ENCODE measurements at places on chromosomes 5 and 9. TPM values are rescaled to one million over a fixed set of nuclear protein-coding genes. Genes with fewer than 3 reads are reported as not detected.

TAL2 gene
- polyA plus RNA-seq: 0.32 TPM

BRD9 gene
- 54.8 TPM for polyA plus RNA-seq

CRHBP gene
- 0.78 TPM for polyA plus RNA-seq

PCDHB16 gene
- polyA plus RNA-seq: 0.27 TPM

ADRA1B gene
- 0.18 TPM for polyA plus RNA-seq

SLC45A2 gene
- 0.05 TPM for polyA plus RNA-seq

TMC1 gene
- 0.59 TPM for polyA plus RNA-seq

ATP10B gene
- 2.6 TPM for polyA plus RNA-seq

SLCO6A1 gene
- polyA plus RNA-seq: 0.37 TPM

- DNase-seq: no peak
- H3K36me3 ChIP-seq: no peaks in the 10 kb centered on the region
- H3K27me3 ChIP-seq: no peaks in the 10 kb centered on the region
- no peaks in the 10 kb centered on the region for H3K4me1 ChIP-seq
- H3K27ac ChIP-seq: no peak overlapping the region
Measured at GRCh38 chr5:78577071-78577807, 71.3 kb downstream of the LHFPL2 start.

GRCh38 chr9:111427186-111427585, 57.0 kb downstream of the ECPAS start:
- H3K4me3 ChIP-seq: no peak overlapping the region
- DNase-seq: no peak
- H3K27ac ChIP-seq: no peak overlapping the region
- H3K27me3 ChIP-seq: no peaks in the 10 kb centered on the region

GRCh38 chr5:181189363-181189961, 15.5 kb downstream of the TRIM7 start:
- H3K4me1 ChIP-seq: peaks cover 20% of the 10 kb centered on the region
- H3K27ac ChIP-seq: peak overlapping the region; percentile 76
- no peaks in the 10 kb centered on the region for H3K36me3 ChIP-seq
- peaks cover 4% of the 10 kb centered on the region for H3K27me3 ChIP-seq
- peak overlapping the region; percentile 97 for H3K4me3 ChIP-seq

- H3K4me3 ChIP-seq: no peak overlapping the region
- no peak overlapping the region for H3K27ac ChIP-seq
- H3K36me3 ChIP-seq: no peaks in the 10 kb centered on the region
Measured at GRCh38 chr5:2725980-2726765, 25.3 kb downstream of the IRX2 start.

DNA sequence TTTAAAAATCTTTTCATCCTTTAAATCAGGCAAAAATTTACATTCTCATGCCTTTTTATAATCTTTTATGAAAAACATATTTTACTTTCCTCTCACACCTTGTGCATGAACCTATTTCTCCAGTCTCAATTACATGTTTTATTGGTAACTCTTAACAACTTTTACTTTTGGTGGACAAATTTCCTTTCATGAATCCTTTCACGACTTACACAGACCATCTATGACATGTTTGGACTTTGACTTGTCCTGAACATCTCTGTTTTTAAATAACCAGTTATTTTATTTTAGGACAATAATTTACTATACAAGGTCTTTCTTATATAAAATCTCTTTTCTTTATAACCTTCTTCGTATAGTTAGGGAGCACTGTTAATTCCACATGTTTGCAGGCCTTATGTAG, 26.5 kb upstream of the MTMR12 start:
- H3K36me3 ChIP-seq: no peaks in the 10 kb centered on the region
- H3K27ac ChIP-seq: no peak overlapping the region
- H3K4me3 ChIP-seq: no peak overlapping the region
- no peaks in the 10 kb centered on the region for H3K27me3 ChIP-seq
- no peaks in the 10 kb centered on the region for H3K4me1 ChIP-seq

GRCh38 chr9:111178331-111179055, 140.2 kb upstream of the LPAR1 start:
- no peak overlapping the region for H3K4me3 ChIP-seq
- DNase-seq: no peak
- H3K27ac ChIP-seq: no peak overlapping the region

DNA sequence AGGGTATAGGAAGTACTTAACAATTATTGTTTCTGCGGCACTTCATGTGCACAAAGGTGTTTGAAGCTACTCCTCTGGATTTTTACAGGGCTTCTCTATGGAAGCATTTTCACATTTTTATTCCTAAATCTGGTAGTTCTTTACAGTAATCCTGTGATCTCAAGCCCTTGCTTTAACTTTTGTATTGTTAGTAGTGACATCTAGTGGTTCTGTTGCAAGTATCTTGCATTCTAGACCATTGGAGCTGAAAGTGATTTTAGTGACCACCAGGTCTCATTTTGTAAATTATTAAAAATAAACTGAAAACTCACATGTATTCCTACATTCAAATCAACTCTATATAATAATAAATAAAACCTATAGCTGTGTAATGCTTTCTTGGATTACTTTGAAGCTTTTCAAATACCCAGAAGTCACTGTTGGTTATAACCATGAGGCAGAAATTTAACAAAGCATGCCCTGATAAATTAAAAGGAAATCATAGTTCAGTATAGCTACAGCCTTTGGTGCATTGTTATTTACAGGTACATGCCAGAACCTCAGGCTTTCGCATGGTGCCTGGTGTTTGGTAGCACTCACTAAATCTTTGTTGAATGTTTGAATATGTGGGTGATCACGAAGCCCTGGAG, 18.9 kb downstream of the RPS23 start:
- H3K27me3 ChIP-seq: no peaks in the 10 kb centered on the region
- no peak overlapping the region for H3K27ac ChIP-seq
- no peaks in the 10 kb centered on the region for H3K4me1 ChIP-seq
- no peaks in the 10 kb centered on the region for H3K36me3 ChIP-seq

DNA sequence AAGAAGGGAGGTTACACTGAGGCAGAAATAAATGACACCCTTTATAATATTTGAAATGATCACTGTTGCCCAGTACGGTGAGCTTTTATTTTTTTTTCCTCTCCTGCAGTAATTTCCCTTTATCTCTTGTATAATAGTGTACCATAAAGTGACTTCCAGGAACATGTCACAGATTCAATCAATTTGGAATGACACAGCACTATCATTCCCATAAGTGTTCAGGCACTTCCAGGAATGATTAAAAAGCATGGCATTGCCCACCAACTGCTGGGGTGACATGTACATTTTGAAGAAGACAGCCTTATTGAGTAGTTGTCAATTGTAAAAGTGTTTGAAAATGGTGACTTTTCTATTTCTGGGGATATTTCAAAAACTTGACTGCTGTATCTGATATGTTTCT, 1700.9 kb upstream of the NUDT12 start:
- H3K4me3 ChIP-seq: no peak overlapping the region
- no peaks in the 10 kb centered on the region for H3K4me1 ChIP-seq
- no peak overlapping the region for H3K27ac ChIP-seq
- H3K36me3 ChIP-seq: no peaks in the 10 kb centered on the region
- DNase-seq: no peak

GRCh38 chr5:178058321-178059012, 54.9 kb upstream of the N4BP3 start:
- no peaks in the 10 kb centered on the region for H3K27me3 ChIP-seq
- DNase-seq: no peak
- no peaks in the 10 kb centered on the region for H3K36me3 ChIP-seq
- no peak overlapping the region for H3K4me3 ChIP-seq

- peaks cover 18% of the 10 kb centered on the region for H3K4me1 ChIP-seq
- no peak overlapping the region for H3K4me3 ChIP-seq
- no peaks in the 10 kb centered on the region for H3K27me3 ChIP-seq
Measured at GRCh38 chr5:150612405-150612804, 28.1 kb upstream of the SYNPO start.

DNA sequence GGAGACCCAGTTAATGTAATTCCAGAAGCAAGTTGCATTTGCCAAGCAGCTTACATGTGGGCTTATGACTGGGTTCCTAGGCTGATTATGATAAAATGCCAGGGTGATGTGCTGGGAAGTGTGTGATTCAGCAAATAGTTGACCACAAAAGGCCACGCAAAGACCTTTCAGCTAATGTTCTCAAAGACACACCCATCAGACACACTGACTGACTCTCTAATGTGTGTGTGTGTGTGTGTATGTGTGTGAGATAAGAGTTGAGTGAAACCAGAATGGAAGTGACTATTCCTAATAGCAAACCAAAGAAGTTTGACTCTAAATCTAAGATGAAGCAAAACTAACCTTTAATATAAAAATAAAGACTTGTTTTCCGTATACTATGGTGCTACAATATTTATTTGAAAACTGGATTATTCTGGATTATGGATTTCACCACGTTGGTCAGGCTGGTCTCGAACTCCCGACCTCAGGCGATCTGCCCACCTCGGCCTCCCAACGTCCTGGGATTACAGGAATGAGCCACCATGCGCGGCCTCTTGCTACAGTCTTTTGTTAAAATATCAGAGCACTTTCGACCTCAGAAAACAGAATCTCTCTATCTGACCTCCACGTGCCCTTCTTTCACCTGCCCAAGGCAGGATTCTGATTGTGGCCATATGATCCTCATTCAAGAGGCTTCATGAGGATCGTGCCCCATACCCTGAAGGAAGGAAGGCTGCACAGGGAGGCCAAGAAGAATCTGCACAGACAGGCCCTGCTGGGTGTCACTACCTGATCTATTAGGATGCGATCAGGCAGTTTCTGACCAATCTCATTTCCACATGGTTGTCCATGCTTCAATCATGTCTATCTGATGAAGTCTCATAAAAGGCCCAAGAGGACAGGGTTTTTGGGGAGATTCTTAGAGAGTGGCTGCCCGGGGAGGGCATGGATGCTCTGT, 75.6 kb downstream of the USP20 start:
- no peak overlapping the region for H3K4me3 ChIP-seq
- DNase-seq: no peak
- peaks cover 87% of the 10 kb centered on the region for H3K36me3 ChIP-seq
- no peaks in the 10 kb centered on the region for H3K4me1 ChIP-seq

DNA sequence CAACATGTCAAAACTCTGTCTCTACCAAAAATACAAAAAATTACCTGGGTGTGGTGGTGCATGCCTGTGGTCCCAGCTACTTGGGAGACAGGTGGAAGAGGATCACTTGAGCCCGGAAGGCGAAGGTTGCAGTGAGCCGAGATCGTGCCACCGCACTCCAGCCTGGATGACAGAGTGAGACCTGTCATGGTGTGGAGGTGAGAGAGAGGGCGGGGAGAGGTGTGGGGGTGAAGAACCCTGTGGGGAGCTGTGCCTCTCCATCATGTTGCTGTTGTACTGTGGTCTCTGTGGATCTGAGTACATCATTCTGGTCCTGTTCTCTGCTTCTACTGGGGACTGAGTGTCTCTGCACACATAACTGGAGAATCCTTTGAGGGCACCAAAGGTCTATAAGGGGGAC, 11.3 kb upstream of the SLC34A1 start:
- no peak for DNase-seq
- peaks cover 5% of the 10 kb centered on the region for H3K4me1 ChIP-seq
- H3K27ac ChIP-seq: peak overlapping the region; percentile 18
- H3K4me3 ChIP-seq: no peak overlapping the region

DNA sequence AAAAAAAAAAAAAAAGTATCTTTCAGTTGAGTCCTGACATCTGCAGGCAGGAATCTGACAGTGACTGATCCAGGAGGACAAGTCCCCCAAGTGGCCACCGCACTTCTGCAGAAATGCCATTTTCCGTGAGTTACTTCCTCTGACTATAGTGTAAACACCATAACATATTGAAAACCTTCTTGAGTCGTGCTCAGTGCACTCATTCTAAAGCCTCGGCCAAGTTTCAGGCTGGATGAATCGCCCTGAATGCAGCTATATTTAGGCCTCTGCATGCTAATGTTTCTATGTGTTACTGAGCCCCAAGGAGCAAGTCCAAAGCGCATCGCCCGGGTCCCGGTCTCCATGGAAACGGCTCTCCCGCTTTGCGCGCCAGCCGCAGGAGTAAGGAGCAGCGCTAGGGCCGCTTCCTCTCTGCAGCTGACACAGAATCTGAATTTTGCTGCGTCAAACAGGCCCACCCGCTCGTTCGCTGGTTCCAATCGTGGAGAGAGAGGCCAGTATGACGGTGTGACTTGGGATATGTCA, 335.4 kb downstream of the MSX2 start:
- H3K27ac ChIP-seq: no peak overlapping the region
- H3K36me3 ChIP-seq: no peaks in the 10 kb centered on the region
- H3K4me3 ChIP-seq: no peak overlapping the region
- no peaks in the 10 kb centered on the region for H3K4me1 ChIP-seq
- no peaks in the 10 kb centered on the region for H3K27me3 ChIP-seq
- no peak for DNase-seq

DNA sequence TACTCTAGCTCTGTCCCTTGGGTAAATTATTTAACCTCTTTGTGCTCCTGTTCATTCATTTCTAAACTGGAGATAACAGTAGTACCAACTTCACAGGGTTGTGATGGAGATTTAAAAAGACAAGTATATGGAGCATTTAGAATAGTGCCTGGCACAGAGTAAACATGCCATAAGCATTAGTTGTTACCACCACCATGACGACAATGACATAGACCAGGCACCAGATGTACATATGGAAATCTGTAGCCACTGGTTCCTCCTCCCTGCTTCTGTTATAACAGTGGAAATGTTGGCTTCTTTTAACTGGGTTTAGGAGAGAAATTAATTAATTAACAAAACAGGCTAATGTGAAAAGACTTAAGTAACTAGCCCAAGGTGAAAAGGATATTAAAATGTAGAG, 217.5 kb downstream of the DENND1A start:
- no peak overlapping the region for H3K27ac ChIP-seq
- no peak overlapping the region for H3K4me3 ChIP-seq
- no peaks in the 10 kb centered on the region for H3K36me3 ChIP-seq

DNA sequence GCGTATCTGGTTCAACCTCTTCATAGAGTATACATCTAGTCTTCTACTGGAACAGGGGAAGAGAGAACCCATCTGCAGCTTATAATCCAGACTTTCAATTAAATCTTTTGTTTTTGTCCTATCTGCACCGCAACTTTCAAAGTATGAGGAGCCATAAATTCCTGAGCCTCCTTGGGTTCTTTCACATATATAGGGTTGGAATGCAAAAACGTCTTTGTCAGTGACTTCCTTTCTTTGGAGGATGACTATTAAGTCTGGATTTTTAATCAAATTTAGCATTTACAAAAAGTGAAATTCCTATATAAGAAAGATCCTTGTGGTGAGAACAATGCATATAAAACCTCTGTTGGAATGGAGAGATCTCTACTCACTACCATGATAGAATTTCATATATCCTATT, 370.8 kb downstream of the TMEM38B start:
- H3K4me3 ChIP-seq: no peak overlapping the region
- no peak overlapping the region for H3K27ac ChIP-seq
- DNase-seq: no peak
- no peaks in the 10 kb centered on the region for H3K4me1 ChIP-seq

DNA sequence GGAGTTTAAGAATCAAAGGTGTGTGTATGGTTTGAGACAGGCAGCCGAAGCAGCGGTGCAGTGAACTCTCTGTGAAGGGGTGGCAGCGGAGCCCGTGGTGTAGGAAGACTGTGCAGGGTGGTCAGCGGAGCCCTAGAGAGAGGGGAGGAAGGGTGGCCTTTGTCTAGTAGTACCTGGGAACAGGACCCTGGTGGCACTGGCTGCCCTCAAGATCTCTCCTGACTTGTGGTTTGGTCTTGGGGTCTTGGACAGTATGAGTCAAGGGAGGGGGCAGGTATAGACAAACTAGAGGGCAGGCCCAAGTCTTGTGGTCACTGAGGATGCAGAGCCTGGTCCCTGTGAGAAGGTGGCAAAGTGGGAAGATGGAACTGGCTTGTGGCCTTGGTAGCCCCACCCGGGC, 7.1 kb upstream of the NKX2-5 start:
- no peaks in the 10 kb centered on the region for H3K4me1 ChIP-seq
- no peak overlapping the region for H3K4me3 ChIP-seq
- peaks cover 87% of the 10 kb centered on the region for H3K27me3 ChIP-seq
- H3K27ac ChIP-seq: no peak overlapping the region
- H3K36me3 ChIP-seq: no peaks in the 10 kb centered on the region

- H3K4me1 ChIP-seq: no peaks in the 10 kb centered on the region
- H3K27ac ChIP-seq: no peak overlapping the region
- H3K36me3 ChIP-seq: no peaks in the 10 kb centered on the region
- H3K27me3 ChIP-seq: no peaks in the 10 kb centered on the region
- no peak for DNase-seq
Measured at GRCh38 chr9:118568704-118569103, 800.5 kb downstream of the BRINP1 start.
